ENCODE measurements at places on chromosomes 4 and X. TPM values are rescaled to one million over a fixed set of nuclear protein-coding genes. Genes with fewer than 3 reads are reported as not detected.

GRCh38 chr4:127832585-127832984, 48.1 kb upstream of the PLK4 start:
- no peak for DNase-seq

- no peak for DNase-seq
Measured at GRCh38 chr4:114149-114548, 10.2 kb upstream of the ZNF718 start.

The VCX2 gene
- not detected for total RNA-seq

DNA sequence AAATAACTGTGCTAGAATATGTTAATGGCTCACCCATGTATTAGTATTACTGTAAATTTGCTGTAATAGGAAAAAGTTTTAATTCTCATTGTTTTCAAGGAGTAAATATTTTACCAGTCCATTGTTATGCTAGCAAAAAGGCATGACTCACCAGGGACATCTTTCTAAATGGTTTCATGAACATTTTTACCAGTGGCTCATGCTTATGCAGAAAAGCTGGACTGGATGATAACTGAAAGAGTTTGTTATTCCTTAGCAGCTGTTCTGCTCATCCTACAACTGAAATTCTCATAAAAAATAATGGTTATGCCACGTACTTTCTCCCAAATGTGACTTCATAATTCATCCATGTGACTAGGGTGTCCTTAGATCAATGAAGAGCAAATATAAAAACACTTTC, 111.9 kb upstream of the PCDH18 start:
- peak; percentile 62 for DNase-seq

DNA sequence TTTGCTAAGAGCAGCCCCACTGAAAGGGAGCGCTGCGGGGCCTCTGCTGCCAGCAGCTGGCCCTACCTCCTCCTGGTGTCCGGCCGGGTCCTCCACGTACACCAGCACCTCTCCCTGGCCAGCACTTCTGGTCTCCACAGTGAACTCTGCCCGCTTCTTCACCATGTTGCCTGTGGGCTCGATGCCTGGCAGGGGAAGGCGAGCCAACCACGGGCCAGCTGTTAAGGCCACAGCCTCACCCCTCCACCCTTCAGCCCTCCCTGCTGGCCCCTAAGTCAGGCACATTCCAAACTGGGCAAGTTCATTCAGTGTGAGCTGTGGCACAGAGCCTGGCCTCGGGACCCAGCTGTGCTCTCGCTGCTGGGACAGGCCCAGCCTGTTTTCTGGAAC, 7.8 kb downstream of the FLNA start:
- no peak for DNase-seq

DNA sequence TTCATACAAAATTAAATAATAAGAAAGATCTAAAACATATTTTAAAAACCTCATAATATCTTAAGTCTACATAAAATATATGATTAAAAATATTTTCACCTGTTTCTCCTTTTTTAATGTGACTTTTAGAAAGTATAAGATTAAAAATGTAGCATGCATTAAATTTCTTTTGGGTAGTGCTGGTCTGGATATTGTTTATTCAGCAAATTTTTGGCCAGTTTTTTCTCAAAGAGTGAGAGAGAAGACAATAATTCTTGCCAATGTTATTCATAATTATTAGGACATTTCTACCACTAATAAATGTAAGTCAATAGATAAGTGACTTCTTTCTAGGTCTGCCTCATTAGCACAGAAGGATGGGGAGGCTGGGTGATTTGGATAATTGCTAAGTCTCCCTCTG, 14.1 kb downstream of the MAGEB1 start:
- no peak for DNase-seq

DNA sequence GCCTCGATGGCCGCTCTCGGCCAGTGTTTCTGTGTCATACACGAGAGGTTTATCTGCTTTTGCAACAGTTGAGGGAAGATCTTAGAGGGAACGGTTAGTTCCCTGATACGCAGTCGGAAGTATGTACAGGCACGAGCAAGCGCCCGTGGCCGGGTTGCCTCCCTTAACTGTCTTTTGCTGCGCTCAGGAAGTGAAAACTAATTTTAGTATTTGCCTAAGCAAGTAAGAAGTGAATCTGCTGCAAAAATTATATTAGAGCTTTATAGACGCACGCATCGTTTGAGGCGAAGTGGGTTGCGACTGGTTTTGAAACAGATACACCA, 695 bp downstream of the MTM1 start:
- peak; percentile 43 for DNase-seq

GRCh38 chr4:113677325-113677724, 84.2 kb downstream of the CAMK2D start:
- no peak for DNase-seq

DNA sequence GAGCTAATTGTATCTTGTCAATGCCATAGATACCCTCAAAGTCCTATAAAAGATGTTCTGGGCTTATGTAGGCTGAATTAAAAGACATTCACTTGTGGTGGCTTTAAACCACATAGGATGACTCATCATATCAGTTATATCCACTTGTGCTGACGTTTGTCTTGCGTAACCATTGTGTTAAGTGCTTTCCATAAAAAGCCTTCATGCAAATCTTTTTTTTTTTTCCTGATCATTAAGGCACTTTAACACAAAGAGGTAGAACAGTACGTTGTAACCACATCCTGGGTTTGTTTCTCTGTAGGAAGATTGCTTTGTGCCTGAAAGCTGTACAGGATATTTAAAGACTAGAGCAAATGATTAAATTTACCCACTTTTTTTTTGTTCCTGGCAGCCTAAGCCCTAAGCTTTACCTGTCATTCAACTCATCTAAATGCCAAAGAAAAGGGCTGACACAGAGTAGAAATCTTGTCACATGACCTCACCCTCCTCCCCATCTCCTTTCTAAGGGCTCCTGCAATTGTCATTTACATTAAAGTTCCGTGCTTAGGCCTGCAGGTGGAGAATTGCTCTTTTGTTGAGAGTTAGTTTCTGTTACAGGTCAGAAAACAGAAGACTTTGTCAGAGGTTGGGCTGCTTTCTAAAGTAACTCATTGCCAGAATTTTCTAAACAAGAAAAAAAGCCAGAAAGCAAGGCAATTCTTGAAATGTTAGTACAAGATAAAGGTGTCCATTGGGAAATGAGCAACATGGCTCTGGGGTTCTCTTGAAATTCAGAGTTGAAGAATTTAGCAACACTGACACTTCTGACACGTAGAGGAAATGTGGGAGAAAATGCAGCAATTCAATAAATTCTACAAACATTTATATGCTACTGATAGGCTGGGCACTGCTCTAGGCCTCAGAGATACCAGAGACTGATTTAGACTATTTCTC, 555.6 kb downstream of the PPARGC1A start:
- DNase-seq = peak; percentile 71

The CACNA1F gene
- not detected for total RNA-seq

- DNase-seq = no peak
Measured at GRCh38 chr4:24957886-24958285, 45.0 kb upstream of the CCDC149 start.

DNA sequence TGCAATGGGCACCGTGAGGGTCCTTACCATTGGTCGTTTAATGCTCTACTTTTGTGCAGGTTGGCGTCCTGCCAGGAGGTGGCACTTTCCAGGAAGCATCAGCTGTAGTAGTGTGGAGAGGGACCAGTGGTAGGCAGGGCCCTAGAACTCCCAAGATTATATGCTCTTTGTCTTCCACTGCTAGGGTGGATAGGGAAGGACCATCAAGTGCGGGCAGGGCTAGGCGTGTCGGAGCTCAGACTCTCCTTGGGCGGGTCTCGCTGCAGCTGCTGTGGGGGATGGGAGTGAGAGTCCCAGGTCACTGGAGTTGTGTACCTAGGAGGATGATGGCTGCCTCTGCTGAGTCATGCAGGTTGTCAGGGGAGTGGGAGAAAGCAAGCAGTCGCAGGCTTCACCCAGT, 134.7 kb downstream of the KLF8 start:
- DNase-seq = no peak

DNA sequence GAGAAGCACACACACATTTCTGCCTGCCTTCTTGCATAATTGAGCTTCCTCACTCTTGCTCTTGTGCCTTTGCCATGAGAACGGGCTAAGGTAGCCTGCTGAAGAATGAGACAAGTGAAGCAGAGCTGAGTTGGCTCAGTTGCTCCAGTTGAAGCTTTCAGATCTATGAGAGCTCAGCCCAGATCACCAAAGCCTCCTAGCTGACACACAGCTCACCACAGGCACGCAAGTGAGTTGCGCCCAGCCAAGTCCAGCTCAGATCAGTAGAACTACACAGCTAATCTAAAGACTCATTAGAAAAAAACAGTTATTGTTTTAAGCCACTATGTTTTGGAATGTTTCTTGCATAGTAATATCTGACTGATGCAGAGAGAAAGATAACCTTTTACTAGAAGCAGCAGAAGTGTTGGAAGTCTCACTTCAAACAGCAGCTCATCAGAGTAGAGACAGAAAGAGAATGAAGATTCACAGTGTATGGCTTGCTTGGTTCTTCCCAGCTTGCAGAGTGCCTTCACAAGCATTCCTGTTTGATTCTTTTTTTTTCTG, 362.4 kb downstream of the MID1IP1 start:
- no peak for DNase-seq

- no peak for DNase-seq
Measured at GRCh38 chr4:168600796-168601583, 104.1 kb downstream of the PALLD start.

DNA sequence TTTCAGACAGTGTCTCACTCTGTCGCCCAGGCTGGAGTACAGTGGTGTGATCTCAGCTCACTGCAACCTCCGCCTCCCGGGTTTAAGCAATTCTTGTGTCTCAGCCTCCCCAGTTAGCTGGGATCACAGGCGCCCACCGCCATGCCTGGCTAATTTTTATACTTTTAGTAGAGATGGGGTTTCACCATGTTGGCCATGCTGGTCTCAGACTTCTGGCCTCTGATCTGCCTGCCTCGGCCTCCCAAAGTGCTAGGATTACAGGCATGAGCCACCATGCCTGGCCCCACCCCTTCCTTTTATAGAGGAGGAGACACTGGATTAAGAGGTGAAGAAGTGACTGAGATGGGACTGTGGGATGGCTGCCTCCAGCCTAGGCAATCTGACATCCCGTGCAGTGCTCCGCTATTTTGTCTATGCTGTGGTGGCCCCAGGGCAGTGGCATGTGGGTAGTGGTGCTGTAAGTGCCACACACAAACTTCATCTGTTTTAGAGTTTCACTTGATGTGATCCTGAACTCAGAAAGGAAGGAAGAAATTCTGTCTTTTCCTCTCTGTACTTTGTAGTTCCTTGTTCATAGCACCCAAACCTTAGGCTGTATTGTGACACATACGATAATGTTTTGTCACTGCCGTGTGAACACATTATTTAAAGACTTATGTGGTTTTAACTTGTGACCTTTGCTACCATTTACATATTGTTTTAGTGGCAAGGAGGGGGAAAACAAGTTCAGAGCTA, 48.9 kb downstream of the FNIP2 start:
- DNase-seq = no peak

The BOD1L1 gene
- 26.9 TPM for total RNA-seq

GRCh38 chrX:141814213-141814857, 23.8 kb upstream of the MAGEC3 start:
- no peak for DNase-seq

DNA sequence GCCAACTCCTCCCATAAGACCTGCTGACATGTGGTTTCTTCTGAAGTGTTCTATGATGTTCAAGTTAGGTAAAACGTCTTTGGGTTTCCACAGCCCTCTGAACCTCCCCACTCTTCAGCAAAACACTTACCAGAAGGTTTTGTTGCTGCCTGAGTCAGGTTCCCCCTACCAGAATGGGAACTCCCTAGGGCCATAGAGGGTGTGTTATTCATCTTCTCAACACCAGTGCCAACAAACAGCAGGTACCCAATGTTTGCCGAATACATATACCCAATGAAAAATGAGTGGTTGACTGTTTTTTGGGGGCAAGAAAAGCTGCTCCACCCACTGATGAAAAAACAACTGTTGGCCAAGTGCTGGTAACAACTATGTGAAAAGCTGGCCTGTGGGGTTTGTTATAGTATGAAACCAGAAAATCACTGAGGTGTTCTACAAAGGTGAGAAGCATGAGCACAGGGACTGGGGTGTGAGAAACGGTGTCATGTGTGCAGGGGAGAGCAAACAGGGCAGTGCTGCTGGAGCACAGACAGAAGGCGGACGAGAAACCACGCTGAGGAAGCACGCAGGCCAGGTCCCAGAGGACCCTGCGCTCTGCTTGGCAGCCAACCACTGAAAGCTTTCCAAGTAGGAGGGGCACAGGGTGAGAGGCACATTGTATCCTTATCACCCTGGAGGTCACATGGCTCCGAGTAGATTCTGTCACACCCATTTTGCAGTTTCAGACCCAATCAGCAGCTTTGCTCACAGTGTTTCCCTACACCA, 28.8 kb downstream of the ATP8A1 start:
- DNase-seq = no peak

The CCDC160 gene
- 0.28 TPM for total RNA-seq

DNA sequence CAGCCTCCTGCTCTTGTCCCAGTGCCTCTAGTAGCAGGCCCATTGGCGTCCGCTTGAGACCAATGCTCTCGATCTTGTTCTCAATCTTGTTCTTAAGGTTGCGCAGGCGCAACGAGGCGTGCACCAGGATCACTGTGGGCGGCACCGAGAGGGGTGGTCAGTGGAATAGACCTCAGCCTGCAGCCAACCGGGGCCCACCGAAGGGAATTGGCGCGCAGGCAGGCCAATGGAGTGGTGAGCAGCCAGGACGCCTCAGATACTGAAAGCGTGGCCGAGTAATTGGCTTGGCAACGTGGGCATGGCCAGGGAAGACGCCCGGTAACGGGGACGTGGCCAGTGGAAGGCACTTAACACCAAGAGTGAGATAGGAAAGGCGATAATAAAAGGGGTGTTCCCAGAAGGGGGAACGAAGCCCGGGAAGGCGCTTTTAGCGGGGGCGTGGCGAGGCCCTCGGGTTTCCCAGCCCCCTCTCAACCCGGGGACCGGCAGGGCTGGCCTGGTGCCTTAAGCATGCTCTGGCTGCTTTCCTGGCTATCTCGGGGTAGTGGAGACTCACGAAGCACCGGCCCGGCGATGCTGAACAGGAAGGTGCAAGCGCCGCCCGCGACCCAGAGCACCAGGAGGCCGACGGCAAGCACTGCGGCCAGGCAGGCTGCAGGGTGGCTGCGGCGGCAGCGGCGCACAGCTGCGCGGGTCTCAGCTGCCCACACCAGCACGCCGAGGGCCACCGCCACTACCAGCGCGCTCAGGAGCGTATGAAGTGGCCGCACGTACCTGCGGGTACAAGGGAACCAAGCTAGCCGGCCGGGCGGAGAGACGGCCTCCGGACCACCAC, 1.7 kb downstream of the PRAF2 start:
- peak; percentile 67 for DNase-seq

GRCh38 chrX:131646106-131646505, 102.2 kb downstream of the OR13H1 start:
- no peak for DNase-seq
